Right ventricle myocardium inferior (tissue), 1 donor: ENCODE measurements at places on chromosomes 5 and 9. TPM values are rescaled to one million over a fixed set of nuclear protein-coding genes. Genes with fewer than 3 reads are reported as not detected.

- no peak for DNase-seq
These were observed 41.4 kb upstream of the CLPTM1L start for GRCh38 chr5:1386274-1386717.

DNA sequence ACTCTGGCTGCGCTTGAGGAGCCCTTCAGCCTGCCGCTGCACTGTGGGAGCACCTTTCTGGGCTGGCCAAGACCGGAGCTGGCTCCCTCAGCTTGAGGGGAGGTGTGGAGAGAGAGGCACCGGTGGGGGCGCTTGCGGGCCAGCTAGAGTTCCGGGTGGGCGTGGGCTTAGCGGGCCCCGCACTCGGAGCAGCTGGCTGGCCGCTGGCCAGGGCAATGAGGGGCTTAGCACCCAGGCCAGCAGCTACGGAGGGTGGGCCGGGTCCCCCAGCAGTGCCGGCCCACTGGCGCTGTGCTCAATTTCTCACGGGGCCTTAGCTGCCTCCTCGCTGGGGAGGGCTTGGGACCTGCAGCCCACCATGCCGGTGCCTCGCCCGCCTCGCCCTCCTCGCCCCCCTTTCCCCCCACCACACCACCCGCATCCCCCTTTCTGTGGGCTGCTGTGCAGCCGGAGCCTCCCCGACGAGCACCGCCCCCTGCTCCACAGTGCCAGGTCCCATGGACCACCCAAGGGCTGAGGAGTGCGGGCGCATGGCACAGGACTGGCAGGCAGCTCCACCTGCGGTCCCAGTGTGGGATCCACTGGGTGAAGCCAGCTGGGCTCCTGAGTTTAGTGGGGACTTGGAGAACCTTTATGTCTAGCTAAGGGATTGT, 954.5 kb downstream of the DTWD2 start:
- peak; percentile 64 for DNase-seq

CCNB1 gene
- total RNA-seq: 3.5 TPM

- DNase-seq: no peak
These were observed 90.0 kb downstream of the ARRDC3 start for GRCh38 chr5:91293131-91293530.

- no peak for DNase-seq
These were observed 10.1 kb upstream of the MARVELD2 start for GRCh38 chr5:69404659-69405330.

- DNase-seq: no peak
These were observed 93.9 kb downstream of the EFNA5 start for GRCh38 chr5:107576736-107577393.

GRCh38 chr9:28319981-28320380, 746.7 kb upstream of the C9orf72 start:
- DNase-seq: no peak

DNA sequence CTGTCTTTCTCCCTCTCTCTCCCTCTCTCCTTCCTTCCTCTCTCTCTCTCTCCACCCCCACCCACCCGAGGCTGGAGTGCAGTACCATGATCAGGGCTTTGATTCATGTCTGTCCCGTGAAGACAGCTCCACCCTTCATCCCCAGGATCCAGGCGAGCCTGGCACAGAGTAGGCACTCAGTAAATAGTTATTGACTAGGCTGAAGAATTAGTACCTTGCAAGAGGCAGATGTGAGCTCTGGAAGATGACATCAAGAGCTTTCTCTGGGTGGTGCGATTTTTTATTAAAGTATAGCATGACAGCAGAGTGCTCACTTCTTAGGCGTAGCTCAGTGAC, 24.0 kb upstream of the WDR38 start:
- no peak for DNase-seq

C9orf50 gene
- total RNA-seq: not detected

DNA sequence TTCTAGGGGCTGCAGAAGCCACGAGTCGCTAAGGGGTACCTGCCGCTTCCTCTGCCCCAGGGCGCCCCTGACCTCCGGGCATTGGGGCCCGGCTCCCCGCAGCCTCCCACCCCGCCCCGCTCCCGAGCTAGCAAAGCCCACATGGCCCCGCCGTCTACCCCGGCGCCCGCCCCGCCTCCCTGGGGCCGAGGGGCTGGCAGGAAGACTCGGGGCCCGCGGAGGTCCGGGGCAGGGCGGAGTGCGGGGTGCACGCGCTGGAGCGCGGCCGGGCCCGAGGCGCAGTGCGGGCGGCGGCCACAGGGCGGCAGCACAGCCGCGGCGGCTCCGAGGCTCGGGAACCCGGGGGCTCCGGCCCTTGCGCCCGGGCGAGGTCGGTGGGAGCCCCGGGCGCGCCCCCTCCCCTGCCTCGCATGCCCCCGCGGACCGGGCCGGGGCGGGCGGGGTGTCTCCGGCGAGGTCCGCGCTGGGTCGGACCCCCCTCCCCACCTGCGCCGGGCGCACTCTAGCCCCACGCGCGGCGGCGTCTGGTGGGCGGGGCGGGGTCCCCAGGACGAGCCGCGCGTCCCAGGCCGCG, 6.7 kb downstream of the NRARP start:
- DNase-seq: no peak

DNA sequence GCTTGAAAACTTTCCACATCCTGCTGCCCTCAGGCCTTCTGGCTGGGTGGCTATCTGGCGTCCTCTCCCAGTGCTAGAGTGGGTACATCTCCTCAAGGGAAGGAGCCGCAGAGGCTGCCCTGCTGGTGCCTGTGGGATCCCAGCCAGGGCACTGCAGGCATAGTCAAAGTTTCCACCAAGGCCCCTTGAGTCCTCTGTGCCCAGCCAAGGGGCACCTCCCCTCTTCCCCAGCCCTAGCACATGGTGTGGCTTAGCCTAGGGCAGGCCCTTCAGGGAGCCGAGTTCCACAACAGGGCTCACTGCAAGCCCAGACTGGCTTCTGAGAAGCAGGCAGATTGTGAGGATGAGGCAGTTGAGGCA, 103.2 kb downstream of the RGS3 start:
- DNase-seq: no peak

DNA sequence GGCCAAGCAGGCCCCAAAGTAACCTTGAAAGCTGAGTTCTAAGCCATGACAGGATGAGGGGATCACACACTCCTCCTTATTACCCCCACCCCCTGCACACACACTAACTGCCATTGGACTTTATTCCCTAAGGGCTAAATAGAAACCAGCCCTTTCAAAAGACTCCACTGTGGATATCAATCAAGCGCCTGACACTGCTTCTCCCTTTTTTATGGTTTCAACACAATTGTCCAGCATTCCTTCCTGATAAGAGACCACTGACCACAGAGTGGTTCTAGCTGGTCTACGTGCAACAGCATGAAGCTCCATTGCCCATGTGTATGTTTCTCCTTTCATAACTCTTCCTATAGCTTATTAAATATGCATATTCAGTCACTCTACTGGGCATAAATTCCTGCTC, 34.7 kb downstream of the PAEP start:
- DNase-seq: no peak

DNA sequence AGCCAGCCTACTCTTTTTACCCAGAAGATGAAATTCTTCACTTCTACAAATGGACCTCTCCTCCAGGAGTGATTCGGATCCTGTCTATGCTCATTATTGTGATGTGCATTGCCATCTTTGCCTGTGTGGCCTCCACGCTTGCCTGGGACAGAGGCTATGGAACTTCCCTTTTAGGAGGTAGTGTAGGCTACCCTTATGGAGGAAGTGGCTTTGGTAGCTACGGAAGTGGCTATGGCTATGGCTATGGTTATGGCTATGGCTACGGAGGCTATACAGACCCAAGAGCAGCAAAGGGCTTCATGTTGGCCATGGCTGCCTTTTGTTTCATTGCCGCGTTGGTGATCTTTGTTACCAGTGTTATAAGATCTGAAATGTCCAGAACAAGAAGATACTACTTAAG, 16.6 kb downstream of the OCLN start:
- DNase-seq: no peak

GADD45G gene
- total RNA-seq: 47.6 TPM

RPS14 gene
- total RNA-seq: 1,267 TPM

RABGAP1 gene
- total RNA-seq: 45.1 TPM

GRCh38 chr5:94857111-94857510, 238.6 kb downstream of the SLF1 start:
- no peak for DNase-seq

GRCh38 chr9:34536685-34537084, 13.9 kb upstream of the ENHO start:
- DNase-seq: peak; percentile 46

GRCh38 chr5:41193456-41194205, 19.7 kb downstream of the C6 start:
- DNase-seq: peak; percentile 98

GRCh38 chr5:14147210-14147609, 4.1 kb downstream of the TRIO start:
- DNase-seq: no peak

- no peak for DNase-seq
These were observed 31.9 kb upstream of the GABRP start for GRCh38 chr5:170751631-170752030.

GRCh38 chr5:126976520-126977172, 53.7 kb downstream of the MARCHF3 start:
- DNase-seq: no peak

GZMA gene
- 1.7 TPM for total RNA-seq

DNA sequence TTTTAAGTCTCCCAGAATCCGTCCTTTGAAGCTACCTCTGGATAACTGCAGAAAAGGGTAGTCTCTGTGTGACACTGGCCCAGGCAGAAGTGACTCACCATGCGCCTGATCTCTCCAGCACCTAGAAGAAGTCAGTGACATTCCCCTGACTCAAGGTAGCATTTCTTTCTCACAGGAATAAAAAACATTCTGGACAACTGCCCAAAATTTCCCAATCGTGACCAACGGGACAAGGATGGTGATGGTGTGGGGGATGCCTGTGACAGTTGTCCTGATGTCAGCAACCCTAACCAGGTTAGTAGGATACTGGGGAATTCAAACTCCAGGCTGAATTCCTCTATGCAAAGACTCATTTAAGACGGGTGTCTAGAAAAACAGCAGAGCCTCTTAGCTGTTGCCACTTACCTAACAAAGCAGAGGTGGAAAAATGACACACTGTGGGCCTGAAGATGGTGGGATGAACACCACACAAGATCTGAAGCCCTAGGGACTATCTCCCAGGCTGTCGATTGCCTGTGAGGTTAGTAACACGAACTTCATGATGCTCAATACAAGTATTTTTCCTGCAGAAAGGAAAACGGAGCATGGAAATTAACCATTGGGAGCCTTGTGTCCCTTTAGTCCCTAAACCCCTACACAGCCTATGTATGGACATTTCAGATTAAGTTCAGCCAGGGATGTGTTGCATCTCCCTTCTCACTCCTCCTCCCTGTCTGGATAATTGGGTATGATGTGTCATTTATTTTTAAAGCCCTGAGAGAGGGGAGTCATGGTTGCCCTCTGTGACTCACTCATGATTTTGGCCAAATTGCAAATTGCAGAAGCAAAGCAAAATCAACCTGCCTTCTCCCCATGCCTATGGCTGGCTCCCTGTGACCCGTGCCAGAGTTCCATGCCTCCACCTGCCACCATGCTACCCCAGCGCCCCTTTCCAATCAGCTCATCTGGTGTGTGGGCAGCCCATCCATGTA, 37.2 kb downstream of the THBS4 start:
- no peak for DNase-seq

FAM78A gene
- 62.9 TPM for total RNA-seq

DNA sequence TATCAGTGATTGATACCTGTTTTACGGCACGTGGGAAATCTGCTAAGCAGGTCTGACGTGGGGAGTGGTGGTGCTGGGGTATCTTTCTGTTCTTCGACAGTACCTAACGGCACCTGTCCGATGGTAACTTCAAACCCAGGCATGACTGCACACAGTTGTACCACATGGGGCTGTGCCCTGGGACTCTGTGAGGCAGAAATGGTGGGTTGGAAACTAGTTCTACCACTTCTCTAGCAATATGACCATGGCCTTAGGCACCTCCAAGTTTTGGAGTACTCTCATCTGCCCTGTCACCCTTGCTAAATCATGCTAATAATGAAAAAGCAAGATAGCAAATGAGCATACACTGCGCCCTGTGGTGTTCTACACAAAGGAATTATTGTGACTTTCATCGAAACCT, 30.9 kb downstream of the EPB41L4B start:
- no peak for DNase-seq

- DNase-seq: no peak
These were observed 525.2 kb downstream of the AGTPBP1 start for GRCh38 chr9:85216601-85217000.

ZNG1E gene
- total RNA-seq: 17.5 TPM
